Stimulated activated CD8-positive, alpha-beta memory T cell treated with anti-CD3 and anti-CD28 coated beads, Interleukin-15, amount 100 ng/mL, for 4 hours (primary cell): ENCODE measurements at places on chromosomes 4 and X.

- no peak for DNase-seq
Measured at GRCh38 chr4:168139336-168139735, 47.0 kb downstream of the ANXA10 start.

- no peak for DNase-seq
Measured at GRCh38 chr4:44487341-44487740, 38.7 kb upstream of the KCTD8 start.

DNA sequence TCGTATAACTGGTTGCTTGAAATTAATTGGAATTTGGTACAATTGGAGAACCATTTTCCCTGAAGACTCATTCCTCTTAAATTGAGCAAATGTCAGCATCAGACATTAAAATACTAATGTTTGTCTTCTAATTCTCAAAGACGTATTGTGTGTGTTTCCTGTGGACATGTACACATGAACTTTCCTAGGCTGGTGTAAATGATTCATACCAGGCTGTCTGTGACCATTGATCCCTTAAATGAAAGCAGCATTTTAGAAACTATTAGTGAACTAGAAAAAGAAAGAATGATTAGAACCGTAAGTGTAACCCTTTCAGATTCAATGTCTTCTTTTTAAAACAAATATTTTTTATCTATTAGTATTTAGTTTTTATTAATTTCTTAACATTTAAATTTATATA is 332.9 kb downstream of the PPP3CA start:
- DNase-seq = no peak

DNA sequence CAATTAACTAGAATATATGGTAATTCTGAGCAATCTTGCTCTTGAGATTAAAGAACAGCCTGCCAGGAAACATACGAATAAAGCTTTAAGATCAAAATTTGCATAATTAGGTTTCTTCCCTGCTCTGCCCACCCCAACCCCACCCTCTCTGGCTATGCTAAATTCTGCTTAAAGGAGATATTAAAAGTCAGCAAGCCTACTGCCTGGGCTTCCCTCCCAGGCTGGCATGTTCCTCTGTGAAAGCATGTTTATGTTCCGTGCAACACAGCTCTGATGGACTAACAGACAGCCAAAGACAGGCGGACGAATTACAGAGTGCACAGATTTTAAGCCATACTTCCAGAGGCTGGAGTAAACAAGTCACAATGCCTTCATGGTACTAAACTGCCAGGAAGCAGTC is 28.4 kb downstream of the CD99L2 start:
- no peak for DNase-seq

DNA sequence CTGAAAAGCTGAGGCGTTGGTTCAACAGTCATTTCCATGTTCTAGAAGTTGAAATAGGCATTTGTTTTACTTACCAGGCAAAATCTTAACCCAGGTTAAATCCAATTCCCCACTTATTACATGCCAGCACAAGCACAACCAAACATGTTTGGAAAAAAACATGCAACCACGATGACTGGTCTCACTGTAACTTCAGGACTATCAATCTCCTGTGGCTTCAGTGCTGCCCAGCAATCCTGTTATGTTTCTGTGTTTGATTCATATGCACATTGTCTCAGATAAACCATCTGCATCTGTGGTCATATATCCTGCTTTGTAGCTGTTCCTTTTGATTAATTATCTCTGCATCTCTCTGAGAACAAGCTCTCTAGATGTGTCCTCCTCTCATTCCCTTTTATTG is 28.3 kb downstream of the PRDM8 start:
- DNase-seq = no peak

- no peak for DNase-seq
Measured at GRCh38 chr4:127355743-127356142, 277.0 kb upstream of the INTU start.

DNA sequence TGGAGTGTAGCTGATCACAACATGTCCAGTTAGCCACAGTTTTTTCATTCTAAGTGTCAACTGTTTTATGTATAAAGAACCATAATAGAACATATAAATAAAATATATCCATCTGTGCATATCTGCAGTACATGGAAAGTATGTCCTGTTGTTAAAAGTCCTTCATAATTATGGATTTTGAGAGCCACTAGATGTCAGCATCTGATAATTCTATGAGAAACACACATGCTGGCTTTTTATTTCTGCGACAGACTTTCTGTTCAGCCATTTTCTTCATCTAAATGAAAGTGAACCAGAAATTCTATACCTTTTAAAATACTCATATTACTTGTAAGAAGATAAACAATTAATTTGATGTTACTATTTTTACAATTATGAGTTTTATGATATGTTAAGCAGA is 251.5 kb downstream of the GPM6A start:
- no peak for DNase-seq

GRCh38 chrX:150752124-150752523 is 58.9 kb downstream of the MTMR1 start:
- DNase-seq = no peak

DNA sequence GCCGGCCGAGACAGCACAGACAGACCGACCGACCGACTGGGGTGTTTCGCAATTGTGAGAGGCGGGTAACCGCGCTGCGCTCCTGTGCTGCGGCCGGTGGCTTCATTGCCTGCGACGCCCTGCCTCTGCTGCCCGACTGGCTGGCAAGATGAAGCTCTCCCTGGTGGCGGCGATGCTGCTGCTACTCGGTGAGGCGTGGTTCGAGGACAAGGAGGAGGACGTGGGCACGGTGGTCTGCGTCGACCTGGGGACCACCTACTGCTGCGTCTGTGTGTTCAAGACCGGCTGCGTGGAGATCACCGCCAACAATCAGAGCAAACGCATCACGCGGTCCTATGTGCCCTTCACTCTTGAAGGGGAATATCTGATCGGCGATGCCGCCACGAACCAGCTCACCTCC is 565.7 kb upstream of the SMIM31 start:
- no peak for DNase-seq

DNA sequence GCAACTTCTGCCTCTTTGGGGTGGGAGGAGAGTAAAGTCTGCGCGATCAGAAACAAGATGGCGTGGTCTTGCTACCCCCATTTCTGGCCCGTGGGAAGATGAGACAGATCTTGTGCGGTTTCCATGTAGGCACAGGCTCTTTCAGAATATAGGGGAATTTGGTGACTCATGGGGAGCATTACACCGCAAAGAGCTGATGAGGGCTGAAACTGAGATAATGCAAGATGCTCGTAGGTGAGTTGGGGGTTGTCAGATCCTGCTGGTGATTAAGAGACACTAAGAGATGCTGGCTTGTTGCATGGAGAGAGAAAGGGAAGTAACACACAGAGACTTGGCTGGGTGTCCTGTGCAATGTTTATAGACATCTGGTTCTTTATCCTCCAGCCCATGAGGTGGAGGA is 1.5 kb downstream of the EVC start:
- no peak for DNase-seq

DNA sequence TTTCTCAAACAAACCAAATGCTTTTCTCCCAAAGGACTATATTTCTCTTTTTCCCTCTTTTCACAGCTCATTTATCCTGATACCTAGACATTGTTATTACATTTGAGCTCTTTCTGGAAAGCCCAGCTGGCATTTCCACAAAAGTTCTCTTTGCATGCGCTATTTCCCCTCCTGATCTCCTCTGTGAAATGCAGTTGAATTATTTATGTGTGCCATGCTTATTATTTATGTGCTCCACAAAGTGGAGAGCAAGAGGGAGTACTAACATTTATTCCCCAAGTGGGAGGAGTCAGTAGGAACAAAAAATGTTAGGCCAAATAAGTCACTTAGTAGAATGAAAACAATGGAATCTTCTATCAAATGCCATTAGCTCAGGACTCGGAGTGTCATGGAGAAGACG is 626.6 kb upstream of the IGFBP7 start:
- DNase-seq = no peak

- DNase-seq = no peak
Measured at GRCh38 chrX:72236841-72237240, 2.0 kb downstream of the ERCC6L start.

DNA sequence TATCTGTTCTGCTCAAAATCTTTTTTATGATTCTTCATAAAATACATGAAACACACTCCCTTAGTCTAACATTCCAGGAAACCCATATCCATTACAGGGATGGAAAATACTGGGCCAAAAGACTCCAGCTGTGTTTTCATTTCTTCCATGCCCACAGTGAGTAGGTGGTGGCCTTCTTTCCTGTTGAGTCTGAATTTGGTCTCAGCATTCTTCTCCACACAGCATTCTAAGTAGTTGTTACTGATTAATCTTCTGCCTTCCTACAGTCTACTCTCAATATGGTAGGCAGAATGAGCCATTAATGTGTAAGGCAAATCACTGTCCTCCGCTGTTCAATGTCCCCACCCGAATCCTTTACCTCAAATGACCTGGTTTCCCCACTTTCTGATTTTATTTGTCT is 370.6 kb upstream of the RPS6KA3 start:
- DNase-seq = no peak

DNA sequence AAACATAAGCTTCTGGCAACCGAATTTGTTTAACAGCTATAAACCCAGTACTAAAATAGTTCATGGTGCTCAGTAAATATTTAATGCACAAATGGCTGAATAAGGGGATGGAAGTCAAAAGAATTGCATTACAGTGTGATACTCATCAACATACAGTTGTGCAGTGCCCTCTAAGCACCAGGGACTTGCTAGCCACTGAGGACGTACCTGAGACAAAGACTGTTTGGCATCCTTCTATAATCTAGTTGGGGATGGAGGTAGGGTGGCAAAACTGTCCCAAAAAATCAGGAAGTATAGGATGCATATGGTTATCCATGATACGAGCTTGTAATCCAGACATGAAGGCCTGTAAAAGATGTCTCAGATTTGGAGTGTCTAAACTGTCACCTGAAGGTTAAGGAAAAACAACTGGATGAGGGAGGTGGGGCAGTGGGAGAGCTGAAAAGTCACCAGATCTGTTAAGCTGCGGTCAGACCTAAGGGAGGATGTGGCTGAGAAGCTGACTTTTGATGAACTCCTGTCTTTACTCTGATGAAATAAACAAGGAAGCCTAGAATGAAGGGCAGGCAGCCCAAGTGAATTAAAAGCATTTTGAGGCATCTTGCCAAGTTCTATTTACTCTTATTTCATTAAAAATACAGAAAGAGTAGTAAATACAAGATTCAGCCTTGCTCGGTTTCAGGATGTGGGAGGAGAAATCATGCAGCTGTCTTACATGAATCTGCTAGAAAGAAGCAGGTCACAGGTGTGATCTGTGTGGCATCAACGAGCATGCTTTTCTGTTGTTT is 12.0 kb upstream of the CD38 start:
- DNase-seq = no peak

- DNase-seq = no peak
Measured at GRCh38 chr4:86730310-86730709, 118.9 kb downstream of the SLC10A6 start.

DNA sequence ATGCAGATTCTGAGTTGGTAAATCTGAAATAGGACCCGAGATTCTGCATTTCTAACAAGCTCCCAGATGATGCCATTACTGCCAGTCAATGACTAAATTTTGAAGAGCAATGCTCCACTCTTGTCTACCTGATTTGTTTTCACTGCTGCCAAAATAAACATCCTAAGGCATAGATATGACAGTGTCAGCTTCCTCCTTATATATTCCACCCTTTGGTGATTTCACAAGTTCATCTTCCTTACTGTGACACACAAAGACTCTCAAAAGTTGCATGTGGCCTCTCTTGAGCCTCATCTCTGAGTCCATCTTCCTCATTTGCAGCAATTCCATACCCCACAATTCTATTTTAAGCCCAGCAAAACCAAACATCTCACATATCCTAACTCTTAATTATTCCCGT is 110.9 kb downstream of the FBXW7 start:
- DNase-seq = no peak

GRCh38 chrX:1442016-1442665 is 10.6 kb downstream of the ASMTL start:
- DNase-seq = no peak

GRCh38 chr4:76950956-76951671 is 1.6 kb downstream of the SEPTIN11 start:
- DNase-seq = no peak

- DNase-seq = no peak
Measured at GRCh38 chrX:74422576-74423288, 1.4 kb downstream of the SLC16A2 start.

GRCh38 chr4:129453524-129454200 is 357.7 kb downstream of the C4orf33 start:
- no peak for DNase-seq

GRCh38 chrX:1244164-1245076 is 24.2 kb upstream of the CSF2RA start:
- DNase-seq = no peak

DNA sequence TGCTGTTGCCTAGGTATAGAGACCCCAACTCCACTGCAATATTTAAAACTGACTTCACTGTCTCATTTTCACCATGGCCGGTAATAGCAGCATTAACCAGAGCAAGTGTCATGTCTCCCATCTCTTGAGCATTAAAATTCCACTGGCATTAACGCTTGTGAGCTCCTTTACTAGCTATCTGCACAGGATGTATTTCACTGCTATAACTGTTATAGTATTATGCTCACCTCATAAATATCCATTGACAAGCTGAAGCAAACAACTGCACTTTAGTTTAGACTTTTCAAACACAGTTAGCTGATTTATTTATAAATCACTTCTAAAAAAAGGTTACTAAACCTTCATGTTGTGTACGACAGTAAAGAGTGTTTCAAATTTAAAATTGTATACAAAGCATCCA is 157.8 kb downstream of the ANTXR2 start:
- no peak for DNase-seq

GRCh38 chr4:176779421-176779820 is 13.3 kb downstream of the VEGFC start:
- no peak for DNase-seq

- no peak for DNase-seq
Measured at GRCh38 chr4:182886768-182887167, 30.4 kb downstream of the DCTD start.

- no peak for DNase-seq
Measured at GRCh38 chrX:54843050-54843449, 35.5 kb downstream of the MAGED2 start.

GRCh38 chr4:25313201-25313895 is 774 bp downstream of the ZCCHC4 start:
- no peak for DNase-seq

DNA sequence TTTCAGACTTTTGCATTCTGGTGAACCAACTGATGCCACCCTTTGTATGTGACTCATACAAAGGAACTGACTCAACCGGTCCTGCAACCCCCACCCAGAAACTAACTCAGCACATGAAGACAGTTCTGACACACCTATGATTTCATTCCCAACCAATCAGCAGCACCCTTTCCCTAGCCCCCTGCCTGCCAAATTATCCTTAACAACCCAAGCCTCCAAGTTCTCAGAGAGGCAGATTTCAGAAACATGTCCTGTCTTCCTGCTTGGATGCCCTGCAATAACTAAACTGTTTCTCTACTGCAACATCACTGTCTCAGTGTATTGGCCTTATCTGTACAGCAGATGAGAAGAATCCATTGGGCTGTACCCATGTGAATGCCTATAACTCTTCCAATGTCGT is 284.7 kb downstream of the CAMK2D start:
- peak; percentile 3 for DNase-seq

DNA sequence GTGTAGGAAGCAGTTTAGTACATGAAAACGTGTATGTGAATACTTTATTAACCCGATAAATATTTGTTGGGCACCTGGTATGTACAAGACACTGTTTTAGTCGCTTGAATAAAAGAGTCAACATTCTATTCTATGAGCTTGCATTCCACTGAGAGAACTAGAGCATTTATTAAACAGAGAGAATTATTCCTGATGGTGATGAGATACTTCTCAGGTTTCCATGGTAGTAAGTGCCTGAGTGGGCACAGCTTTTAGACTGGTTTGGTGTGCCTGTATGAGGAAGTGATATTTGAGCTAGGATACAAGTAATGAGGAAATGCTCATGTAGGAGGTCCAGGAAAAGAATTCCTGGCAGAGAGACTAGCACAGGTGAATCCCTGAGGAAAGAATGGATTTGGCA is 94.2 kb downstream of the ATP10D start:
- DNase-seq = no peak

- no peak for DNase-seq
Measured at GRCh38 chrX:1463581-1463980, 10.9 kb upstream of the ASMTL start.
